Ureter (tissue), 1 donor: ENCODE measurements at places on chromosomes 6 and 20. TPM values are rescaled to one million over a fixed set of nuclear protein-coding genes. Genes with fewer than 3 reads are reported as not detected.

GRCh38 chr20:8066662-8067061, 47.1 kb upstream of the TMX4 start:
- DNase-seq, result no peak

DNA sequence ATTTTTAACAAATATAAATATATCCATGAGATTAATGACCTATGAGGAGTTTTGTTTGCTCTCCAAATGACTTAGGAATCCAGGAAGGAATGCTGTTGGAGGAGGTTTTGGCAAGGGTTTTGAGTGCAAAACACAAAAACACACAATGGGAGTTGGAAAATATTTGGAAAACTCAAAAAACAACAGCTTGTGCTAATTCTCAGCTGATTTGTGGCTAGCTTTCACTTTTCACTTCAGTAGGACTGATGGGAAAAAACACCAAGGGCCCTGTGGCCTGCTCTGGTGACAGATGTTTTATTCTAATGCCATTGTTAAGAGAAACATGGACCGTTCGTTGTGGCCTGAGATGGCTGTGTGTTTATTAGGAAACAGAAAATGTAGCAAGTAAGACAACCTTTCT, 113.9 kb downstream of the ALDH8A1 start:
- DNase-seq, result no peak

DNA sequence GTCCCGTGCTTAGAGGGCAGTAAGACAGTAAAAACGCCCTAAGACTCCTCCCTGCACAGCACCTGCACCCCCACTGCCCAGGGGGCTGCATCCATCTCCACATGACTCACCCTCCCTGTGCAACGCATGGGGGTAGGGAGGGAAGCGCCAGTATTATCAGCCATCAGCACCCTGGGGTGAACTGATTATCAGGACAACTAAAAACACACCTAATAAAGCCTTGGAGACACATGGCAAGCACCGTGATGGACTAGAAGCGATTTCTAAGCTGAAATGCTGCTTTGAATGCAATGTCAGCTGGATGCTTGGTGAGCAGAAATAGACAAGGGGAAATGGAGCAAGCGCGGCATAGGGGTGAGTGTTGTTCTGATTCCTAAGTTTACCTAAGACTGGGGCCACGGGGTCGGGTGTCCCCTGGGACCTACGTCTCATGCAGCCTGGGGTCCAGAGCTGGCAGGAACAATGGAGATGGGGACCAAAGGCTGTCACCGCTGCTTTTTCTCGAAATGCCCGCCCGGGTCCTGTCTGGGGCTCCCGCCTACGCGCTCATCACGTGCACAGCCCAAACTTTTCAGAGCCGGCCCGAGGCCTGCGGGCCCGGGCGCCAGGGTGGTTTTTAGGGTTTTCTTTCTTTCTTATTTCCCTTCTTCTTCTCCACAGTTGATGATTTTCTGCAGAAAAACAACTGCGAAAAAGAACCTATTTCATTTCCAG, 702 bp upstream of the TNFAIP3 start:
- DNase-seq, result peak; percentile 62

DNA sequence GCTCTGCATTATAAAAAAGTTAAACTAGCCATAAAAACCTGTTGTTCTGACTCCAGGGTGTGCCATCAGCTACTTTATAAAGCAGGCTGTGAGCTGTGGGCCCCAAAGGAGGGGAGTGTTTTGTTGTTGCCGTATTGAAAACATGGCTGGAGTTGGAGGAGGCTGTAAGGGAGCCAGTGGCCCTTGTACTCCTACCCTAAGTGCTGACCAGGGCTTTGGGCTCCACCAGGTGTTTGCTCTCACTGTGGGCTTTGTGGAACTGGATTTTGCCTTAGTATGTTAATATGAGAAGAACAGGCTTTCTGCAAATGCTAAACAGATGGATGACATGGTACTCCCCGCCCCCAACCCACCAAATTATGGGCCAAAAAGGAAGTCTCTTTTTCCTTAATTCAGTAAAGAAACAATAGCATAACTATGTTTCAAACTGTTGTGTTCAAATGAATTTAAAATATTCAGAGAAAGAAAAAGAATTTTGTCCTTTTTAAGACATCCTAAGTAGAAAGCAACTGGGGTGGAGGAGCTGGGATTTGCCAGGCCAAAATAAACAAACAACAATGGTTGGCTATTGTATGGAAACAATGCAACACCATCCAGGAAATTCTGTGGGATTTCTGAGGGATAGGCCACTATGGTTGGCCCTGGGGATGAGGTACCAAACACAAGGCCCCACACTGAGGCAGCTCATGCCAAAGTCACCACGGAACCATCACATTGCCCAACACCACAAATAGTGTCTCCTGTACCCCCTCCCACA, 63.3 kb downstream of the PLCG1 start:
- DNase-seq, result no peak

GRCh38 chr6:34190504-34191122, 44.7 kb upstream of the GRM4 start:
- no peak for DNase-seq

DNA sequence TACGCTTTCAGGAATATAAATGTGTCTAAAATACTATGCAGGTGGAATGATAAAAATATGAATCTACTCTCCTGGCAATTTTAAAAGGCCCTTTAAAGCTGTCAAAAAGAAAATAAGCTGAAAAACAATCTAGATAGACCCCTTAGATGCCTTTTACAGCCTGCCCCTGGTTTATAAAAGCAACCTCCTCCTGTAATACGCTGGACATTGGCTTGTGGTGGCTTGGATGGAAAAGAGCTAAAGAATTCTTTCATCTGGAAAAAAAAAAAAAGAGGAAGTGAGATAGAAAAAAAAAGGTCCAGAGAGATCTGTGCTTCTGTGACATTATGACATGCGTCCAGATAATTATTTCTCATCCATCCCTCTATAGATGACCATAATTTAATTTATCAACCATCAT, 115.9 kb upstream of the NRSN1 start:
- no peak for DNase-seq

The CSNK2B gene
- total RNA-seq, result 149 TPM

DNA sequence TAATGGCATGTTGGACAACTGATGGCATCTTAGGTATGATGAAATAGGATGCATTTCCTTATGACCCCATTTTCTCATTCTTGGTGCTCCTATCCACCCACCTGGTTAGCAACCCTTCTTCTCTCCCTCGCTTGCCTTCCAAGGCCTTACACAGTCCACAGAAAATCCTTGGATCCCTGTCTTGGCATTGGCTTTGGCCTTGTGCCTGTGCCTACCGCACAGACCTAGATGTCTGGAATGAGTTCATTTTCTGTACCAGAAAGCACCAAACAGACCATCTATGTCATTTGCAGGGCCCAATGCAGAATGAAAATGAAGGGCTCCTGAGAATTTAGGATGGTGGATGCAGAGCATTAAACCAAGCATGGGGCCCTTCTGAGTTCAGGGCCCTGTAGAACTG, 99.0 kb upstream of the LAMP5 start:
- no peak for DNase-seq

DNA sequence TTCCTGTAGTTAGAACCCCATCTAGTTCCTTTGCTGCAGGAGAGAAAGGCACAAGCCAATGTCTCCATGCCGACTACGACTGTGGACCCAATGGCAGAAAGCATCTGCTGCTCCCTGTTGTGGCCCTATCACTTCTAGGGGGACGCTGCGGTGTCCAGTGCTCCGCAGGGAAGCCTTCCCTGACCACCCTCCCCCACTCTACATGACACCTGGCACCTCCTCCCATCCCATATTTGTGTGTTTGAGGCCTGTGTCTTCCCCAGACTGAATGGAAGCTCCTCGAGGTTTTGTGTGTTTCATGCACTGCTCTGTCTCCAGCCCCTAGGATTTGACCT, 159.5 kb downstream of the DTNBP1 start:
- DNase-seq, result no peak

The SOBP gene
- 12.6 TPM for total RNA-seq

- no peak for DNase-seq
These were observed 24.3 kb upstream of the XRN2 start for GRCh38 chr20:21278829-21279228.

DNA sequence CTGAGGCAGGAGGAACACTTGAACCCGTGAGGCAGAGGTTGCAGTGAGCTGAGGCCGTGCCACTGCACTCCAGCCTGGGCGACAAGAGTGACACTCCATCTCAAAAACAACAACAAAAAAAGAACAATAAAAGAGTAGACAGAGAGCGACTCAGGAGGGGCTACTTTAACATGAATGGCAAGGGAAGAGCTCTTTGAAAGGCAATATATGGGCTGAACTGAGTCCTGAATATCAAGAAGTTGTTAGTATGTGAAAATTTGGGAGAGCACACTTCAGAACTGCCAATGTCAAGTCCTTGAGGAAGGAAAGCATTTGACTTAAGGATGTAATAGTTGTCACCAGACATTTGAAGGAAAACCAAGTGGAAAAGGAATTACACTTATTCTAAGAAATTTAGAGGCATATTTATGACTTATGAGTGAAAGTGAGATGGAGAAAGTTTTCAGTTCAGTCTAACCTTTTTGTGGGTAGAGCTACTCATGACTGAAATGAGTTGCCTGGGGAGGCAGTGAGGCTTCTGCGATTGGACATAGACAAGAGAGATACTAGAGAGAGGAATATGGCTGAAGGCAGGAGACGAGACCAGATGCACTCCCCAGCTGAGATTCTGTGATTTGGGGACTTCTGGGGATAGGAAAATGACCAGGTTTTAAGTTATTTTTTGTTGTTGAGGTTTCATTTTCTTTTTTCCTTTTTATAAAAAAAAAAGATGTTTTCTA, 48.6 kb upstream of the SLC16A10 start:
- no peak for DNase-seq

The CDYL gene
- 68.2 TPM for total RNA-seq

DNA sequence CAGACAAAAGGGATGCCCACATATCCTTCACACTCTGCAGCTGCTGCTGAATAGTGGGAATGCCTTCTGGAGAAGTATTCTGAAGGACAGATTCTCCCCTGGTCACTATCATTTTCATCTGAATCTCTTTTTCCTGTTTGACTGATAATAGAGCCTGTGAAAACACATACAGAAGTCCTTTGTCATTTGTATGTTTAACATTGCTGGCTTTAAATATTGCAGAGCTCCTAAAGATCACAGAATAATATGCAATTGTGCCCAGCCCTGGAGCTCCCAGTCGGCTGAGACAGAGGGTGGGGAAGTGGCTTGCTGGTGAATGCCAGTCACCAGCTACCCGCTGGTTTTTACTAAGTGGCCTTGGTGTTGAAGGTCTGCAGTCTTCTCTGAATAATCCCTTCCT, 272.3 kb downstream of the SYNE1 start:
- DNase-seq, result no peak

The OLIG3 gene
- not detected for total RNA-seq

The TCP11 gene
- total RNA-seq, result not detected

DNA sequence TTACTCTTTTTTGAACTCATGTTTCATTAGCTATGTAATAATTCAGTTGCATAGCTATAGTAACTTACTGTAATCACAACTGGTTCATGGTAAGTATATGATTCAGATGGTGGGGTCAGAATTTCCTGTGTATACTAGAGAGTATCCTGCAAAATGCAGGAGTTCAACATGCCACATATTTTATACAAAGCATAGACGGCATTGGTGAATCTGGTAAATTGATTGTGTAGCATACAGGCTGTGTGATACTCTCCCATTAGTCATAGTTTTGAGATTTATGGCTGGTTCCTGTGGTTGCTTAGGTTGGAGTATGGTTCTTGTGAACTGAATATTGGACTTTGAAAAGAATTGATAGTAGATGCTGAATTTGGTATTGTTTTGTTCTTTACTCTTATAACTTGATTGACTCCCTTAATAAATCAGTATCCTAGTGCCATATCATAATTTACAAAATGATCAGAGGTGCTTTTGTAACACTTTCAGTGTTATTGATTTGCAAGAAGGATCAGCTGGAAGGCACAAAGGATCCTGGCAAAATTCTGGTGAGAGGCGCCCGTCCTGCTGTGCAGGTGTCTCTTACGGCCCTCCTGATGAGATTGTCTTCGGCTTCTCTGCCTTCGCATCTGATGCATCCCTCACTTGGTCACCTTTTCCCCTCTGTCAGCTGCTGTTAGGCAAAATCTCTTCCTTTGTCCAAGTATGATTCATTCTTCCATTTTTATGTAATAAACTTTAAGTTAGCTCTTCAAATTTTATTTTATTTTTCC, 22.6 kb downstream of the SNX9 start:
- no peak for DNase-seq

DNA sequence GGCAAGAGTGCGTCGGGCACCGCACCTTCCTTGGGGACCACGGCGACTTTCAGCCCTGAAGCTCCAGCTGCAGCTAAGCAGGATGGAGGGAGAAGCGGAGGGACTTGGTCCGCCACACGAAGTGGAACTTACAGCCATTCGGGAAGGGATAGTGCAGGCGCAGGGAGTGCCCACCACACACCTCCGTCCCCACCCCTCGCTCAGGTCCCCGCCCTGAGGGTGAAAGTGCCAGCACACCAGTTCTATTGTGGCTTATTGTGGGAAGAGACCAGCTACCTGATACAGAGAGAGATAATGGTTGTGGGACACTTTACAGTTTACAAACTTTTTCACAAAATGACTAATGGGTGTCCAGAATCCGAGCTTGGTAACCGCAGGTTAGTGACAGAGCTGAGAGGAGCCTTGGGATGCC, 76.1 kb downstream of the IRF4 start:
- no peak for DNase-seq

The TAB2 gene
- total RNA-seq, result 66.8 TPM

The MOXD1 gene
- total RNA-seq, result 13.8 TPM

- DNase-seq, result no peak
These were observed 600 bp upstream of the TNNC2 start for GRCh38 chr20:45827712-45828111.

The SRXN1 gene
- total RNA-seq, result 16.4 TPM

DNA sequence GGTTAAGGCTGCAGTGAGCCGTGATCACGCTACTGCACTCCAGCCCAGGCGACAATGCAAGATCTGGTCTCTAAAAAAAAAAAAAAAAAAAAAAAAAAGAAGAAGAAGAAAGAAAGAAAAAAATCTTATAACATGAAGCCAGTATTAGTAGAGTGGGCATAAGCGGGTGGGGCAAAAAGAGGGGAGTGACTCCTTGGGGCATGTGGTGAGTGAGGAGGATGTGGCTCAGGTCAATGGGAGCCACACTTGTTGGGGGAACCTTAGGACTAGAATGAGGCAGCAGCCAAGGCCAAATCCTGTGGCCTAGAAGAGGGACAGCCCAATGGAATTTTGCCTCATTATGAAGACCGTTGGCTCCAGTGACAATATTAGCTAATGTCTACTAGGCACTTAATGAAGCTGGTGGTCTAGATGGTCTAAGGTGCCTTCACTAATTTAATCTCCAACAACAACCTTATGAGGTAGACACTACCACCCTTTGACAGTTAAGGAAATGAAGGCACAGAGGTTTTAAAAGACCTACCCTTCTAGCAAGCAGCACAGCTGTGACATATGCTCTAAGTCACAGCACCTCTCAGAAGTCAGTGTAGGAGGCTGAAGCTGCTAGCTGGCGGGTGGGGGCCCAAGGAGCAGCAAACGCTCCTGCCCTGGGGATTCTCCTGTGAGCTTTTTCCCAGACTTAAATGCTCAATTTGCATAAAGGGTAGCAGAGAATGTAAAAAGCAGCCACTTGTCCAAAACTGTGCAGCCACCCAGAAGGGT, 23.6 kb upstream of the ARMC12 start:
- DNase-seq, result no peak

DNA sequence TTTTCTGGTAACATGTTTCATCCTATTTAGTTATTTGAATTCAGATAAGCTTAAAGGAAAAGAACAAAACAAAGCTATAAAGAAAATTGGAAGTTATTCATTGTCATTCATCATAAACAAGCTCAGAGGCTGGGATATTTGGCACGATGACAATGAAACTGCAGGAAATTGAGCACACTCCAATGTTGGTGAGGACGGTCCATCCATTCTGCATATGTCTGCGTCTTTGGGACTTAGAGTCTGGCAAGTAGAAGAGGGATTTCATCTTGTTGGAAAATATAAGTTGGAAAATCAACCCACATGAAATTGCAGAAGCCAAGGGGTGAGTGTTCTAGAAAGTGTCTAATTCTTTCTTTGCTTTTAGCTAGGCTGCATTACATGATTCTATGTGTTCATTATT, 78.4 kb downstream of the HDGFL1 start:
- no peak for DNase-seq
